ENCODE measurements at places on chromosomes 11 and 22. TPM values are rescaled to one million over a fixed set of nuclear protein-coding genes. Genes with fewer than 3 reads are reported as not detected.

Gene TRPM5
- total RNA-seq, result not detected

Gene SLC6A5
- not detected for total RNA-seq

Gene VSIG2
- total RNA-seq, result not detected

GRCh38 chr11:15618583-15619032 is 503.9 kb downstream of the INSC start:
- DNase-seq, result no peak

Gene RTCB
- 106 TPM for total RNA-seq

Gene GGT1
- total RNA-seq, result 7.4 TPM

- DNase-seq, result no peak
Measured at GRCh38 chr22:43851979-43852307, 10.4 kb downstream of the SULT4A1 start.

DNA sequence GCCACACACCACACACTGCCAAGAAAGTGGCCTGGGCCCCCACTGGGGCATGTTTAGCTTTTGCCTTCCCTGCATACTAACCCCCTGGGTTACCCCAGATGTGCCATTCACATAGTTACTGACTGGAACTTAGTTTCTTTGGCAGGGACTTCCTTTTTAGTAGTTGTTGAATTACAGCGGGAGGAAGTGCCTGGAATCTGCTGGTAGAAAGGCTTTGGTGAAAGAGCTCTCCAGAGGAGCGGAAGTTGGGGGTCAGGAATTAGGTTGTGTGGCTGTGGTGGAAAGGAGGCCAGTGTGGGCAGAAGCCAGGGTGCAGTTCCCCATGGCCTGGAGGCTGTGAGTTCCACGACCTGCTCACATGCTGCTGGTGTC is 69.0 kb downstream of the MED15 start:
- DNase-seq, result no peak

- DNase-seq, result no peak
Measured at GRCh38 chr11:131913267-131913666, 542.9 kb downstream of the NTM start.

DNA sequence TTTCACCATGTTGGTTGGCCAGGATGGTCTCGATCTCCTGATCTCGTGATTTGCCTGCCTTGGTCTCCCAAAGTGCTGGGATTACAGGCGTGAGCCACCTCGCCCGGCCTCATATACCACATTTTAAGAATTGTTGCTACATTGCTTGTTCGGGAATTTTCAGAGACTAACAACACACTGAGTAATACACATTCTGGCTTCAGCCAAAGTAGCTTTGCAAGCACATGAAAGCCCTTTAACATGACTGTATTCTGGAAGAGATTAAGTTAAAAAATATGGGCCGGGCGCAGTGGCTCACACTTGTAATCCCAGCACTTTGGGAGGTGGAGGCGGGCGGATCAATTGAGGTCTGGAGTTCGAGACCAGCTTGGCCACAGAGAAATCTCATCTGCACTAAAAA is 15.0 kb downstream of the CRTAM start:
- DNase-seq, result no peak

Gene OR4C5
- not detected for total RNA-seq

DNA sequence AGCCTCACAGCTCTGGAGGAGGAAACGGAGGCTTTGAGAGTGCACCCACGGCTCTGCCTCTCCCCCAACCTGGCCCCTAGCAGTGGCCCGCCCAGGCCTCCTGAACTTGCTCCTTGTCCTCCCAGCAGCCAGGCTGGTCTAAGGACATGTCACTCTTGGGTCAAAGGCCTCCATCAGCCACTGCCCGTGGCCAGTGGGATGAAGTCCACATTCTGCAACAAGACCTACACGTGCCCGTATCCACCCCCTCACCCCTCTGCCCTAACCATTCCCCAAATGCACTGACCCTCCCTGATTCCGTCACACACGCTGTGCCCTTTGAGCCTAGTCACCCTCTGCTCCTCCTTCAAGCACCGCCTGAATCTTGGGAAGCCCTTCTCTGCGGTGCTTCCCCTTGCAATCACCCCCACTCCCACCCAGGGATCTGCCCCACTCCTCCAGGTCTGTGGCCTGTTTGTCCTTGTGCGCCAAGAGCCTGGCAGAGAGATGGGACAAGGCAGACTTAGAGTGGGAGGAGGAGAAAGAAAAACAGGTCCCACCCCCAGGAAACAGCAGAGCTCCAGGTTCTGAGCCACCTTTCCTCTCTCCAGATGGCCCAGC is 37.5 kb upstream of the TEF start:
- DNase-seq, result no peak

DNA sequence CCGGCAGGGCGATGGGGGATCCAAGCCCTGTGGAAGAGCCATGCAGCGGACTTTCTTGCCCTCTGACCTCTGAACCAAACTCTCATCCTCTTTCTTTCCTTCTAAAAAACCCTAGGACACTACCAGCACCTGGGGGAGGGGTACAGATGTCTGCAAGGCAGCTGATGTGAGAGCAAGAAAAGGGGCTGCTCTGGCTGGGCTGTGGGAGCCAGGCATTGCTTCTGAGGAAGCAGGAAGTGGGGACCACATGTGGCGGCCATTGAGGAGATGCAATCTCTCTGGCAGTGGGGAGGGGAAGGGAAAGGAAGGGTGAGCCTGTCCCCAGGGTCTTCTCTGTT is 36.0 kb downstream of the FAM83F start:
- peak; percentile 52 for DNase-seq

GRCh38 chr11:65790104-65790901 is 3.4 kb downstream of the OVOL1 start:
- no peak for DNase-seq

DNA sequence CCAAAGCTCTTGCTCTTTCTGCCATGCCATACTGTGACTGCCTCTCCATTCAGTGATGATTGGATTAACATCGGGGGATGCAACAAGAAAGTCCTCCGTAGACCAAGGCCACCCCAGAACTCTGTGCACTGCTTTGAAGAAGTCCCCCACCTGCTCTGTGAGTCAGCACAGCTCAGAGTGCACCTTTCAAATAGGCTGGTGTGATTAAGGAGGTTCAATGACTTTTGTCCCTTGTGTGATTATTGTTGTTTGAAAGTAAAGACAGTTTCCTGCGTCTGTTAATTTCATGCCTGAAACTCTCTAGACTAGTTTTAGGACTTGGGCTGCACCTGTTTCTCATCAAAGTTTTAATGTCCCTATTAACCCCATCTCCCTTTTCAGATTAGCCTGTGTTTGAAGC is 33.0 kb upstream of the DBX1 start:
- DNase-seq, result no peak

DNA sequence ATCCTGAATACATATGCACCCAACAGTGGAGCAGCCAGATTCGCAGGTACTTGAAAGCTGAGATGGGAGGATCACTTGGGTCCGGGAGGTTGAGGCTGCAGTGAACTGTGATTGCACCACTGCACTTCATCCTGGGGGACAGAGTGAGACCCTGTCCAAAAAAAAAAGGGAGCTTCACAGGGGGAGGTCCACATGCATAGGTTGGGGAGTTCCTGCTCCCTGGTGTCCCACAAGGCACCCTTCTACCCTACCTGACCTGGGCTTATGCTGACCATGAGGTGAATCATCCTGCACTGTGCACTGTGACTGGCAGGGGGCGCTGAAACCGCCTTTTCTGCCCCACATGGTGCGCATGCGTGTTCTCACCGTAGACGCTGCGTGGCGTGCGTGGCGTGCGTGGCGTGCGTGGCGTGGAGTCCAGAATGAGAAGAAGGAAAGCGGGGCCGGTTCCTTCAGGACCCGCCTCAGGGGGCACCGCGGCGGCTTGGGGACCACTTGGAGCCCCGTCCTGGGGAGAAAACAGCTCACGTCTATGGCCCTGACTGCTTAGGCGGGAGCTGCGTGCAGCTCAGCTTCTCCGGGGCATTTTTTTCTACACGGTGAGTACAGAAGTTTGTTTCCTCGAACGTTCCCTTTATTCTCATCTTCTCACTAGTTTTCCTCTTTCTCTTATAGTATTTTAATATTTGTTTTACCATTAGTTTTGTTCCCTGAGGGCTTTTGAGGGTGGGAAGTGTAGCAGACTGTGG is 116.6 kb upstream of the GRK3 start:
- DNase-seq, result peak; percentile 93

DNA sequence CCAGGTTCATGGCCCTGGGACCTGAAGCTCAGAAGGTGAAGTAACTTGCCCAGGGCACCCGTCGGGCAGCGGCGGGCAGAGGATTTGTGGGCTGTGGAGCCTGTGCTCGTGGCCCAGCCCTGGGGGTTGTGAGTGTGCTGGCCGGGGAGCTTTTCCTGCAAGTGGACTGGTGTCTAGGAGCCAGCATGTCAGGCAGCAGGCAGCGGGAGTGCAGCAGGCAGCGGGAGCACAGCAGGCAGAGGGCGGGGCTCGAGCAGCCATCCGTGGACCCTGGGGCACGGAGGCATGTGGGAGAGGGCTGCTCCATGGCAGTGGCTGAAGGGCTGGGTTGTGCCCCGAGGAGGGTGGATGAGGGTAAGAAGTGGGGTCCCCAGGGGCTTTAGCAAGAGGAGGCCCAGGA is 72.7 kb upstream of the PPP6R3 start:
- no peak for DNase-seq

Gene ZDHHC24
- 13.1 TPM for total RNA-seq

GRCh38 chr11:58394195-58394594 is 12.5 kb downstream of the OR5B3 start:
- no peak for DNase-seq

- DNase-seq, result no peak
Measured at GRCh38 chr11:130623670-130624668, 175.5 kb downstream of the ADAMTS15 start.

Gene GPHA2
- total RNA-seq, result 0.83 TPM

Data from GM23338 (cell line).